Stimulated activated CD4-positive, alpha-beta T cell treated with anti-CD3 and anti-CD28 coated beads, Interleukin-15, amount 100 ng/mL, for 1 hour (primary cell): ENCODE measurements at places on chromosomes 3 and 15.

GRCh38 chr3:22542311-22542710 lies 660.8 kb upstream of the UBE2E2 start:
- no peak for DNase-seq

DNA sequence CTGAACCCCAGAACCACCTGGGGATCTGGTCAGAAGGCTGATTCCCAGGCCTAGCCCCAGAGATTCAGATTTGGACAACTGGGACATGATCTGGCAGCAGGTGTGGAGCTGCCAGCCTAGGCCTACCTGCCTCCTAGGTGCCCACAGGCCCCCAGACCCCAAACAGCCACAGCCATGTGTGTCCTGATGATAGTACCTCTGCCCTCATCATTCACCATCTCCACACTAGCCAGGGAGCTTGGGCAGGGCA lies 34.7 kb downstream of the HMCES start:
- no peak for DNase-seq

GRCh38 chr3:70737666-70738290 lies 425.3 kb upstream of the MDFIC2 start:
- no peak for DNase-seq

DNA sequence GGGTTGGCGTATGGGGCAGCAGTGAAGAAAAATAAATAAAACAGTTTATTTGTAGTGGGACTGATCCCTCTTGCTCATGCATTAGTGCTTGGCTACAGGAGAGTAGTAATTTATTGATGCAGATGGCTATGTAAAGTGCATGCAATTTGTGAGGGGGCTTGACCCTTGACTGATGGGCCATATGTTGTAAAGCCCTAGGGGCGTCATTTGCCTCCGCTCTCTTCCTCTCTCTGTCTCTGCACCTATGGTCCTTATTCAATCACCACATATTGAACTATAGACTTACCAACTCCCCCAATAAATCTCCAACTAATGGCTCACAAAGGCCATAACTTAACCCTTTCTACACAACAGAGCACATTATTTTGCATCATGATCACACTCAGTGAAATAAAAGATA lies 227.7 kb downstream of the ROBO2 start:
- DNase-seq: no peak

DNA sequence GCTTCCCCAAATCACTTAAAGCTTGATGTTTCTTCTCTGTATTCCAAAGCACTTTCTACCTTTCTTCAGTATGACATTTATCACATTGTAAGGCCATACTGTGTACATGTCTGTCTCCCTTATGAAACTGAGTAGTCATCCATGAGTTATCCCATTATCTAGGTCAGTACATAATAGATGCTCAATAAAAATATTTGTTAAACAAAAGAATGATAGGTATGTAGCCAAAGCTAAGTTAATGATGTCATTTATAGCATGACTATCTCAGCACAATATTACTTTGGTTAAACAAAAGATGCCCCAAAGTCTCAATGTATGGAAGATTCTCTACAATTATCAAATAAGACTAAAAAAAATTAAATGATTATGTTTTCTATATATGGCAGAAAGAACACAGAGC lies 3.1 kb upstream of the TMCO5A start:
- no peak for DNase-seq

GRCh38 chr15:85759376-85759775 lies 35.3 kb downstream of the KLHL25 start:
- no peak for DNase-seq
